ENCODE measurements at places on chromosomes 5 and 9.

GRCh38 chr5:43497311-43498104, 13.8 kb upstream of the TMEM267 start:
- DNase-seq = no peak

DNA sequence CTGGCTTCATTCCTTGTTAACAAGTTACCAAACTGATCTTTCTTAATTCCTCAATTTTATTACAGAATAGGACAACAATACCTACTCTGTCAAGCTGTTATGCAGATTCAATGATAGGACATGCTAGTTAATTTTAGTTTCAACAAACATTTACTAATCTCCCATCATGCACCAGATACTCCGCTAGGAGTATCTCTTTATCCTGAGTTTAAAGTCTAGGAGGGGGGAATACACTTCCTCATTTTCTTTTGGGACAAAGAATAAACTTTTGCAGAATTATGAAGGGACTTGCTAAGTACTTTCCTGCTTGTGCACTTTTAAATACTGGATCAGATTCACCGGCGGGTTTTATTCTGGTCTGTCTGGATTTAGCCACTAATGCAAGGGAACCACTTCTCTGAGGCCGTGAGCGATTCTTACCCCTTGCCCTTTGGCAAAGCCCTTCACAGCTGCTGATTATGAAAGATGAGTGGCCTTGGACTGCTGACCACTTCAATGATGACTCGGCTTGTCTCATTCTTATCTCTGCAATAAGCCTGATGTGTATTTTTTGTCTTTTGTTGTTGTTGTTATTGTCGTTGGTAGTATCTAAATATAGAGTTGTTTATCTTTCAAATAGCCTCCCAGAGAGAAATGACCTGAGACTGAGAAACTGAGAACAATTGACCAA, 73.9 kb downstream of the RMI1 start:
- DNase-seq = no peak

DNA sequence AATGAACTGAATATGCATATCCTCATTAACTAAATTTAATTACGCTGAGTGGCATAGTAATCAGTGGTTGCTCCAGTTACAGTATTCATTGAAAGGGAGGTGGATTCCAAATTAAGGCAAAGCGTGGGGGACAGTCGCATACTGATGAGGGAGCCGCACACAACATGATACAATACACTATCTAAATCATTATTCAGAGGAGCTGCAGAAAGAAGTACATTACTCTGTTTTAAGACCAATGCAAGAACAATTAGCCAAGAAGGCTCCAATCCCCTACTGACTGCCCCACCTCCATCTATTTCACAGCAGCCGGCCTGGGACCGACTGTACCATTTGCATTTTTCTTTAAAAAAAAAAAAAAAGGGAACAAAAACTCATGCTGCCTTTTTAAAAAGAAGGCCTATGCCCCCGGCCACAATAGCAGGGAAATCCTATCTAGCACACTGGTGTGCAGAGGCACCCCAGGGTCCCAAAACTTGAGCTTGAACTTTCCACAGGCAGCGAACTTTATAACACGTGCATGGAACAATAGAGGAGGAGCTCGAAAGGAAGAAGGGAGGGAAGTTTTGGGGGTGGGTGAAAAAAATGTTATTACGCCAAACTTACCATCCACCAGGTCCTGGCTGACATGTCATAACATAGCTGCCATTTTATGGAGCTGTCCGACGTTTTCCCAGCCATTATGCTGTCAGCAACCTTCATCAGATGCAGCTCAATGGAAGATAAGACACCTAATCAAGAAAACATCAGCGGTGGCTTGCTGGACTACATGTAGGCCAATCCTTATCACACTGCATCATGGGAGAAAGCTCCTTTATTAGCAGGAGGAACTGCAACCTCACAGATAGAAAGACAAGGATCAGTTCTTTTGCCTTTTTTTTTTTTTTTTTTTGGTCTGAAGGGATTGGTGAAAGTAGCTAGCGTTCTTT, 161.6 kb downstream of the ZDHHC21 start:
- DNase-seq = no peak

GRCh38 chr5:19802686-19803085, 185.3 kb downstream of the CDH18 start:
- DNase-seq = no peak

GRCh38 chr9:69980041-69980440, 63.6 kb upstream of the MAMDC2 start:
- no peak for DNase-seq

DNA sequence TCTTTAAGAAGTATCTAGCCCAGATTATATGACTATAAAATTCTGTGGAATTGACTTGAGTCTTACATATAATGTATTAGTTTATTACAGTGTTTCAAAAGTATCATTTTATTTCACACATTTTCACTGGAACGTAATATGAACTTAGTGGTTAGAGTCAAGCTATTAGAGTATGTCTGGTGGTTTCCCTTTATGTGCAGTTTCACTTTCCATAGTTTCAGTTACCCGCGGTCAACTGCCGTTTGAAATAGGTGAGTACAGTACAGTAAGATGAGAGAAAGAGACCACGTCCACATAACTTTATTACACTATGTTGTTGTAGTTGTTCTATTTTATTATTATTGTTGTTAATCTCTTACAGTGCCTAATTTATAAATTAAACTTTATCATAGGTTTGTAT, 50.5 kb downstream of the COMMD10 start:
- DNase-seq = peak; percentile 34

DNA sequence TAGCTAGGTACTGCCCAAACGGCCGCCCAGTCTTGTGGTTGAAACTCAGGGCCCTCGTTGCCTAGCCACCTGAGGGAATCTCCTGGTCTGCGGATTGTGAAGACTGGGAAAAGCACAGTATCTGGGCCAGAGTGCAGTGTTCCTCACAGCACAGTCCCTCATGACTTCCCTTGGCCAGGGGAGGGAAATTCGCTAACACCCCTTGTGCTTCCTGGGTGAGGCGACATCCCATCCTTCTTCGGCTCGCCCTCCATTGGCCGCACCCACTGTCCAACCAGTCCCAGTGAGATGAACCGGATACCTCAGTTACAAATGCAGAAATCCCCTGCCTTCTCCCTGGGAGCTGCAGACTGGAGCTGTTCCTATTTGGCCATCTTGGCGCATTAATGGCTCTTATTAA, 250.5 kb downstream of the FER start:
- no peak for DNase-seq

DNA sequence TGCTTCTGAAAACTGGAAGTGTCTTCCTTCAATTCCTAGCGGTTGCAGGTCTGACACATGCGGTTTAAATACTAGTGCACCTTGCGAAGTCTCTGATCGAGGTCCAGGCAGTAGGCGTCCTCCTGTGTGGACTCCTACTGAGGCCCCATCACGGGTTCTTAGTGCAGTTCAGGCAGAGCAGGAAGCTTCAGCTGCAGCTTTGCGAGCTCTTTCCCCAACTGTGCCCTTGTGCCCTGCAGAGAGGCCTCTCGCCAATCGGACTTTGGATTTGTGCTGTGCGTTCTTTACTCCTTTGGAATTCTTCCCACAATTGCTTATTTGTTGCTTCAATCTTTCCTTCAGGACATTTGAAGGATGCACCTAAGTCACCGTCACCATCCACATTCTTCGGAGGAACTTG, 40.6 kb upstream of the FAM120AOS start:
- DNase-seq = no peak

DNA sequence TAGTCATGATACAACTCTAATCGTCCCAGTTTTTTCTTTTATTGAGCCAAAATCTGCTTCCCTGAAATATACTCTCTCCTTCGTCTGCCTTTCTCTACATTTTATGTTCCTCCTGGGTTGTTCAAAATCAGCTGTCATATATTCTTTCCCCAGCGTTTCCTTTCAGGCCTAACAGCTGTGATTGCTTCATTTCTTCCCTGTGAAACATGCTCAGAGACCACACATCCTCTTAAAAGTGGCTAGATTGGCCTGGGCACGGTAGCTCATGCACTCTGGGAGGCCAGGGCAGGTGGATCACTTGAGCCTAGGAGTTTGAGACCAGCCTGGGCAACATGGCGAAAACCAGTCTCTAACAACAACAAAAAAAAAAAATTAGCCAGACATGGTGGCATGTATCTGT, 25.1 kb downstream of the NFX1 start:
- no peak for DNase-seq

GRCh38 chr9:20754556-20754955, 70.5 kb downstream of the FOCAD start:
- DNase-seq = no peak

DNA sequence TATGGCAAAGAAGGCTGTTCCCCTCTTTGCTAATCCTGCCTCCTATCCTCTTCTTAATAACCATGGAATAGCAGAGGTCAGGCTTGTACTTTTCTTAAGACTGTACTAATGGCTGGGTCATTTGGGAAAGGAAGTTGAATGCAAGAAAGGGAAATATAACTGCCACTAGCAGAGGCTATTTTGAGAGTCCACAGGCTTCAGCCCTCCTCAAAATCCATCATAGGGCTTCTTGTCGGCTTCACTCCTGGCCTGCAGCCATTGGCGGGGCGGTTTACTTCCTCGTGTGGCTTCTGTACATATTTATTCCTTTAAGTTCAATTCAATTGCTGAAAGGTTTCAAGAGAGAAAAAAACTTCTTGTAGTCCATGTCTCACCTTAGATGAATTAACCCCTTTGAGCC, 2.8 kb upstream of the PARP8 start:
- DNase-seq = no peak

Data from naive B cell (primary cell).